ENCODE measurements at places on chromosomes 3 and 15. TPM values are rescaled to one million over a fixed set of nuclear protein-coding genes. Genes with fewer than 3 reads are reported as not detected.

Gene GOLGA8G
- total RNA-seq: not detected

- H3K27ac ChIP-seq: no peak overlapping the region
- no peaks in the 10 kb centered on the region for H3K36me3 ChIP-seq
- no peaks in the 10 kb centered on the region for H3K27me3 ChIP-seq
- no peak for DNase-seq
These were observed 22.7 kb upstream of the CD96 start for GRCh38 chr3:111519178-111519855.

- DNase-seq: no peak
- no peak overlapping the region for H3K4me3 ChIP-seq
- H3K27ac ChIP-seq: no peak overlapping the region
- no peaks in the 10 kb centered on the region for H3K4me1 ChIP-seq
These were observed 38.4 kb downstream of the TLNRD1 start for GRCh38 chr15:81038975-81039607.

Gene RTP4
- not detected for total RNA-seq

Gene C3orf52
- total RNA-seq: 10.3 TPM

DNA sequence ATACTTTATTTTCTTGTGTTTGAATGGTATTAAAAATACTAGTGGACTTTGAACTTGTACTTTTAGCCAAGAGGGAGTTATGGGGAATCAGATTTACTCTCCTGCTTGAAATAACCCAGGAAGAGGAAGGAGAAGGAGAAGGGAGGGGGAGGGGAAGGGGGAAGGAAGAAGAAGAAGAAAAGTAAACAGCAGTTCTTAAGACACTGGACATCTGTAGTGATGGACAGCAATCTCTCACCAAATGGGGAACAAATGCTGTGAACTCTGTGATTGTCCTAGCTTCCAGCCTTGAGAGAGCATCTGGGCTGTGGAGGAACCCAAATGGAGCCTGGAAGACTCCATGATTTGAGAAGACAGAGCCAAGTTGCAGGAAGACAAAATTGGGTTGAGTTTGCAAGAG, 52.0 kb downstream of the VPS8 start:
- no peaks in the 10 kb centered on the region for H3K27me3 ChIP-seq
- H3K36me3 ChIP-seq: peaks cover 33% of the 10 kb centered on the region
- H3K27ac ChIP-seq: no peak overlapping the region
- H3K4me1 ChIP-seq: no peaks in the 10 kb centered on the region
- no peak overlapping the region for H3K4me3 ChIP-seq

DNA sequence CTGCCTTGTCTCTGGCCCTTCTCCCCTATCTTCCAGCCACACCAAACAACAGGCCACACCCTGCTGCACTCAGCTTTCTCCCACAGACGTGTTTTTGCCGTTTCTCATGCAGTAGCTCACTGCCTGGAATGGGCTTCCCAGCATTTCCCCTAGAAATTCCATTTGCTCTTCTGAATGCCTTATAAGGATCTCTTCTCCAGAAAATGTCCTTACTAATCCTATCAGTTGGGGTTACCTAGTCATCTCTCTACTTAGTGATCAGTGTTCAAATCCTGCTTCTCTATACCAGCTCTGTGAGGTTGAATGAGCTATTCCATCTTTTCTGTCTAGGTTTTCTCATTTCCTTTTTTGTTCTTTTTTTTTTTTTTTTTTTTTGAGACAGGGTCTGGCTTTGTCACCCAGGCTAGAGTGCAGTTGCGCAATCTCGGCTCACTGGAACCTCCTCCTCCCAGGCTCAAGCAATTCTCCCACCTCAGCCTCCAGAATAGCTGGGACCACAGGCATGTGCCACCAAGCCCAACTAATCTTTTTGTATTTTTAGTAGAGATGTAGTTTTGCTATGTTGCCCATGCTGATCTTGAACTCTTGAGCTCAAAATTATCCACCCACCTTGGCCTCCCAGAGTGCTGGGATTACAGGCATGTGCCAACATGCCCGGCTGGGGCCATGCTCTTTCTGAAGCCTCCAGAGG, 98.2 kb upstream of the CHD2 start:
- H3K4me3 ChIP-seq: no peak overlapping the region
- peaks cover 8% of the 10 kb centered on the region for H3K4me1 ChIP-seq
- no peak for DNase-seq
- H3K27me3 ChIP-seq: no peaks in the 10 kb centered on the region

GRCh38 chr15:83561661-83562060, 92.3 kb upstream of the ADAMTSL3 start:
- no peaks in the 10 kb centered on the region for H3K36me3 ChIP-seq
- 0 out of 2 replicates have a peak, but pooled peaks cover 2% of the 10 kb centered on the region for H3K4me1 ChIP-seq
- H3K27ac ChIP-seq: no peak overlapping the region
- no peak overlapping the region for H3K4me3 ChIP-seq
- no peaks in the 10 kb centered on the region for H3K27me3 ChIP-seq

Gene GABRB3
- total RNA-seq: 168 TPM

DNA sequence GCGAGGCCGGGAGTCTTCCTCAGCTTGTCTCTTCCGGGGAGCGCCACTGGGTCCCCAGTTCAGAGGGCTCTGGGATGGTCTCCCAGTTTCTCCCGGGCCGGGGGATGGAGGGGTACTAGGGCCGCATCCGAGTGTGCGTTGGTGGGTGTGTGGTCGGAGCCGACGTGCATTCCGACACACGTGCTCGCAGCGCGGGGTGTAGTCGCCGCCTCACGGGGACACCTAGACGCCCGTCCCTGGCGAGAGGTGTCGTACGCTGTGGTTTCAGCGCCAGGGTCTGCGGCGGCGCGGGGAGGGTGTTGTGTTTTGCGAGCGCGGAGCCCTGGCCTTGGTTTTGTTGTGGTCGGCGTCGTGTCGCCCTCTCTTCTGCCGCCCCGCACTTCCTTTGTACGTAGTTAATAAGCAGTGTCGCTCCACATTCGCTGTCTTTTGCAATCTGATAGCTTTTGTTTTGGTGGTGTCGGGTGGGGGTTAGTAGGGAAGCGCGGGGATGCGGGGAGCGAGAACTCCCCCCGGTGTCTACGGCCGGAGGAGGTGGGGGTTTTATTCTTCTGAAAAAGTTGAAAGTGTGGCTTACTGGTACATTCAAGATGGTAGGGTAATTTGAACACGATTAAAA, 2.2 kb downstream of the IGF1R start:
- no peaks in the 10 kb centered on the region for H3K27me3 ChIP-seq
- H3K36me3 ChIP-seq: no peaks in the 10 kb centered on the region
- H3K4me1 ChIP-seq: peaks cover 41% of the 10 kb centered on the region
- DNase-seq: no peak

Gene MAGEL2
- 11.2 TPM for total RNA-seq

DNA sequence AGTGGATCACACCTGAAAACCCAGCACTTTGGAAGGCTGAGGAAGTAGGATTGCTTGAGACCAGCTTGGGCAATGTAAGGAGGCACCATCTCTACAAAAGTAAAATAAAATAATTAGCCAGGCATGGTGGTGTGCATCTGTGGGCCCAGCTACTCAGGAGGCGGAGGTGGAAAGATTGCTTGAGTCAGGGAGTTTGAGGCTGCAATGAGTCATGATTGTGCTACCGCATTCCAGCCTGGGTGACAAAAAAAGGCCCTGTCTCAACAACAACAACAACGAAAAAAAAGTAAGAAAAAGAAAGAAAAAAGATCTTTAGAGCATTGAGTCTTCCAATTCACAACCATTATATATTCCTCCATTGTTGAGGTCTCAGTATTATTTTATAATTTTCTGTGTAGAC, 192.4 kb upstream of the DPH6 start:
- H3K4me3 ChIP-seq: no peak overlapping the region
- no peaks in the 10 kb centered on the region for H3K27me3 ChIP-seq
- no peaks in the 10 kb centered on the region for H3K36me3 ChIP-seq
- H3K4me1 ChIP-seq: peaks cover 5% of the 10 kb centered on the region
- DNase-seq: no peak
- no peak overlapping the region for H3K27ac ChIP-seq

Gene ZBTB47
- total RNA-seq: 5.6 TPM

- DNase-seq: no peak
- H3K4me3 ChIP-seq: no peak overlapping the region
- H3K36me3 ChIP-seq: no peaks in the 10 kb centered on the region
These were observed 62.2 kb downstream of the CASR start for GRCh38 chr3:122245513-122246174.
